ENCODE measurements at places on chromosomes 3 and 15. TPM values are rescaled to one million over a fixed set of nuclear protein-coding genes. Genes with fewer than 3 reads are reported as not detected.

Gene MAGI1
- total RNA-seq = 47.7 TPM

Gene EDEM1
- 21.2 TPM for total RNA-seq

Gene RHOV
- total RNA-seq = 0.80 TPM

DNA sequence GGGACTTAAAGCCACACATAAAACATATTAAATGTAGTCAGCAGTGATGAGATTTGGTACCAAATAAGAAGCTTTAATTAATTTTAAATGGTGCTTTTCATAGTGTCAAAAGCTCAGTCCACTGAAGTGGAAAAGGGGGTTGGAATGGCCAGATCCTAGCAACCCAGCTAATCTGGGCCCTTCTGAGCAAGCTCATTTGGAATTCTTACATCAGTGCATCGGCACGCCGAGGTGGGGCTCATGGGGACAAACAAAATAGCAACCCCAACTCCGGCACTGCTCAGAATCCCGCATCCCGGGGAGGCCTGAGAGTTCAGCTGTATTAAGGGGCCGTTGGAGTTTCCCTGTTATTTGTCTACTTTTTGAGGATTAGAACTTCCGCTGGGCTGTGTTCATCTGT, 526.4 kb downstream of the SOX2 start:
- peak; percentile 57 for DNase-seq

DNA sequence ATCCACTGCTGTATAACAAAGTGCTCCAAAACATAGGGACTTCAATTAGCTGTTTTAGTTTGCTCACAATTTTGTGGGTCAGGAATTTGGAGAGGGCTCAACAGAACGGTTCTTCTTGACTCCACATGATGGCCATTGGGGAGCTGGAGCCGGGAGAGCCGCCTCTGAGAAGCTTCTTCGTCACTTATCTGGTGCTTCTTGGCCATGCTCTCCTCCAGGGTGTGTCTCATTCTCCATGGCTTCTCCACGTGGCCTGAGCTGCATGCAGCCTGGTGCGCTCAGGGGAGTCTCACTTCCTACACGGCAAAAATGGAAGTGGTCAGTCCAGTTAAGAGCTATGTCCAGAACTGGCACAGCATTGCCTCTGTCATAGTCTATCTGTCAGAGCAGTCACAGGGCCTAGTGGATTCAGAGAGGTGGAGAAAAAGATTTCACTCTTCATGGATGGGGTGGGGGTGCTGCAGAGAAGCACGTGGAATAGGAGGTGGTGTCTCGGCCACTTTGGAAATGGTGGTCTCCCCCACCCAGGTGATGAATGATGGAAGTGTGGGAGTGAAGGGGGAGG, 26.3 kb upstream of the PRR23E start:
- DNase-seq = no peak

- DNase-seq = no peak
Observed at GRCh38 chr3:169327546-169328356, 335.8 kb downstream of the MECOM start.

GRCh38 chr3:106337116-106337515, 468.3 kb upstream of the CBLB start:
- DNase-seq = no peak

GRCh38 chr3:192843723-192844485, 73.8 kb downstream of the MB21D2 start:
- no peak for DNase-seq

Gene KAT2B
- 13.3 TPM for total RNA-seq

Gene ADAMTSL3
- total RNA-seq = not detected

DNA sequence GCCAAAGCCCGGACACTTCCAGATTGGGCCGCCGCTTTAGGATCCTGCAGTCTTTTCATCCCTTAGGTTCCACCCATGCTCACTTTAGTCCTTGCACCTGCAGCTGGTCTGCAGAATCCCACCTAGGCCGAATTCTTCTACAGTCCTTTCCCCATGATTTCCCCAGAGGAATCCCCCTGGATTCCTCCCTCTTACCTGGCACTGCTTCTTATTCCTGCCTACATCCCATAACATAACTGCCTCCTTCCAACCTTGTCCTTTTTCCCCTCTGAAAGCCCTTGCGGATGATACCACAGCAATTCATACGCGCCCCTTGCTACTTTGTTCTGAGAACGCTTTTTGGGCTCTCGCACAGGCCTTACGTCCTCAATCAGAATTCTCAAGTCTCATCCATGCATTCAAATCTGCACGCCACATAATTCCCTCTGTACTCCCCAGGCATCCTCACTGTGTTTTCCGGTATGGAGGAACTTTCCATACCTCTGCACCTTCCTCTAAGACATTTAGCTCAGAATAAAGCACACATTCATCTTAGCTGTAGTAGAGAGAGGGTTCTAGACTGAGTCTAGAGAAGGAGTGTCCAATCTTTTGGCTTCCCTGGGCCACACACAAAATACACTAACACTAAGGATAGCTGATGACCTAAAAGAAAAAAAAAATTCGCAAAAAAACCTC, 619 bp downstream of the EIF2AK4 start:
- peak; percentile 5 for DNase-seq

- no peak for DNase-seq
Observed at GRCh38 chr15:33559207-33559890, 248.6 kb downstream of the RYR3 start.

DNA sequence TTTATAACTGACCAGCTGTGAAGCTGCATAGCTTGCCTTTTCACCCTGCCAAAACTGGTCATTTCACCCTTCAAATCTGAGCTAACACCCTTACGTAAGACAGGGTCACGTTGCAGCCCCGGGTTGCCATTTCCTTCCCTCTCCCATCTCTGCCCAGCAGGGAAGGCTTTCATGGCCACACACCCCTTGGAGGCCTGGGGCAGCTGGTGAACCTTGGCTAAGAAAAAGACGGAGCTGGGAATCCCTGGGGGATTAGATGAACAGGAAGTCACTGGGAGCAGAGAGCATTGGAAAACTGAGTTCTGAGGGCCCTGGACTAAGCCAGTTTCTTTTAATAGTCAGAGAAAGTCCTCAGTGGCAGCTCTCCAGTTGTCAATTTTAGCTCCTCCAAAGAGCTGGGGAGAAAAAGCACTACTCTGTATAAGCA, 67.8 kb downstream of the TTC23 start:
- DNase-seq = no peak

Gene CCDC191
- total RNA-seq = 5.4 TPM

Gene DAPK2
- total RNA-seq = 8.5 TPM

GRCh38 chr3:141429371-141430035, 57.3 kb upstream of the RASA2 start:
- DNase-seq = no peak

- no peak for DNase-seq
Observed at GRCh38 chr3:11435440-11436165, 163.4 kb downstream of the ATG7 start.

DNA sequence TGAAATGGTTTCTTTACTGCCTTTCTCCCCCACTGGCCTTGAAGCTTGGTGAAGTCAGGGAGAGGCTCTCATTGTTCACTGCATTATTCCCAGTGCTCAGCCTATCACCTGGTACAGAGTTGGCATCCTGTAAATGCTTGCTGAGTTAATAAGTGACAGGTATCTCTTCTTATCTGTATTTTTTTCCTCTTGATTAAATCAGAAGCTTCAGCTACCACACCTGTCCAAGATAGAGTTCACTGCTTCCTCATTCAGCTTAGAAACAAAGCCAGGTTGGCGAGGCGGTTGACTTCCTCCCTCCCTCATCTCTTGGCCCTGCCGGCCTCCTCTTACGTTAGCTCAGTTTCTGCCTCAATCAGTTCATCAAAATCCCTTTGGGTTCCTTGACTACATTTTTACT, 142.8 kb downstream of the LIPC start:
- DNase-seq = no peak

DNA sequence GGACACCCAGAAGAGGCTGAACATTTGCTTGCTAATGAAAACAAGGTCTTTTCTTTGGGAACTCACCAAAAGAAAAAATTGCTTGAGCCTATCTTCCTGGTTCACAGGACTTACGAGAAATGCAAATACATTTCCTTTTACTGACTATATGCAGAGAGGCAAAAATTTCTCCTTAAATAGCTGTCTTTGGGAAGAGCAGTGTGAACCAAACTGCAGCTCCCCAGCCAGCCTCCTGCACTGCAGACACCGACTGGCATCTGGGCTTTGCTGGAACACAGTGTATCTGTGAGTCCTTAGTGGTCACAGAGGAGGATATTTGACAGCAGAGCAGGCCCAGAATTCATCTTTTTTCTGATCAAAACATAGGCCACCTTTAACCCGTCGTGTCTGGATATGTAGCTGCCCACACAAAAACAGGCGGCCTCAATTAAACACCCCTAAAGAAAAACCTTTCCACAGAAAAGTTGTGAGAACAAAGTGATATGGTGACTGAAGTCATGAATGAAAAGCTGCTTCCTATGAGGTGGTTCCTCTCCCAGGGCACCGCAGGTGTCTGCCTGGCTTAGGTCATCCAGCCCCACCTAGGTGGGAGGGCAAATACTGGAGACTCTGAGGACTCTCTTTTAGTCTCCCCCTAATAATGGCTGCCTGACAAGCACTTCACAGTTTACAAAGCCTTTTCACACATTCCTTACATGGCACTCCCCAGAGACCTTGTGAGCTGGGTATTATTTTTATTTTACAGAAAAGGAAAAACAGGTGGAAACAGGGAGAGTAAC, 46.1 kb upstream of the TMEM158 start:
- DNase-seq = no peak

DNA sequence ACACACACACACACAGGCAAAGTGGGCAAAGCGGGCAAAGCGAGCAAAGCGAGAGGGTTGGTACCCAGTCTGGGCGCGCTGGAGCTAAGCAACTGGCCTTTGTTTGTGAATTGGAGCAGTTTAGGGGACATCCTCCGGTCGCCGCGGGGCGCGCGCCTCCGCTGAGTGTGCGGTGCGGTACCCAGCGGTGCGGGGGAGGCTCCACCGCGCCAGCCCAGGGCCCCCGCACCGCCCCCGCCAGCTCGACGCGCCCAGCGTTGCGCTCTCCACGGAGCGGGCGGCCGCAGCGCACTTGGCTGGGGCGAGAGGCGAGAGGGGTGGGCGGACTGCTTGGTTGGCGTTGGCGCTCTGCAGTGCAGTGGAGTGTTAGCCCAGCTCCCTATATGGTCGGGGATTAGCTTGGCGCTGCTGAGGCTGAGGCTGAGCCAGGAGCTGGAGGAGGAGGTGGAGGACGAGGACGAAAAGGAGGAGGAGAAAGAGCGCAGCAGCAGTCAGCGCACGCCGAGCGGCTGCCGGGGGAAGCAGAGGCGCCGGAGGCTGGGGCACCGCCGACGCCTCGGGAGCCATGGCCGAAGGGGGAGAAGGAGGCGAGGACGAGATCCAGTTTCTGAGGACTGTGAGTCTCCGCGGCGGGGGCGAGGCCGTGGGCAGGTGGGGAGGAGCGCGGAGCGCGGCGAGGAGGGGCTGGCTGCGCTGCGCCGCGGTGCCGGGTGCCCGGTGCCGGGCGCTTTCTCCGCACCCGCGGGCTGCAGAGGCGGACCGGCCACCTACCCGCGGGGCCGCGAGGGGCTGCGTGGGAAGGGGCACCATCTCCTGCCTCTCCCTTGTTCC, at the start of gene RYR3:
RYR3 (plus strand) TSS at position 487 of the 831 bp plus-strand sequence; CDS start at position 566, 79 bp downstream.
- DNase-seq = peak; percentile 26

DNA sequence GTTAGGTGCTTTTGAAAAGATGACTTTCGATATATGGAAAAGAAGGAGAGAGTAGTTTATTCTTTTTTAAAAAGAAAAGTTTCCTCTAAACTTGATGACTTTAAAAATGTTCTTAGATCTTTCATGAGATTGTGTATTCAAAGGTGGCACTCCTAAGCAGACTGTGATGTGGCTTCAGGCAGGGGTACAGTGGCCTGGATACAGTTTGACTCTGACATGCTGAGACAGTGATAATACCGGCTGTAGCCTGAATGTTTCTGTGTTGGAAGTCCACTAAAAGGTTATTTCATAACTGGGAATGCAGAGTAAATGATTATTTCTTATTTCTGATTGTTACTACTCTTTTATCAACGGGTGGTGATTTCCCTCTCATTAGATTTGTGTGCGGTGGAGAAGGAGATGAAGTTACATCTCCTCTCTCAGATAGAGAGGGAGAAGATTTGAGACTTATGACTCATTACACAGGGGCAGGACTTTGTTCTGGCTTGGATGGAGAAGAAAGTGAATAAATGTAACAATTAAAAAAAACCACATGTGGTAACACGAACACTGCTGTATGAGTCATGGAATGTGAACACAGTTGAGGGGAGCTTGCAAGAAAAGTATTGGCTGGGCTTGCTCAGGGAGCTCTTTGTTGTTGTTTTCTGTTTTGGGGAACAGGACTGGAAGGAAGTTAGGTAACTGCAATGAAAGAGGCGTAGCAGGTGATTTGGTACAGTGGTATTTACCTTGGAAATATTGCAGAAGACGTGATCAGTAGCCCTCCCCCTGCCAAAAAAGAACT, 21.6 kb downstream of the SPTSSB start:
- DNase-seq = no peak

Gene CCDC50
- 48.4 TPM for total RNA-seq

GRCh38 chr3:53240989-53241972, 14.5 kb downstream of the TKT start:
- DNase-seq = no peak

Gene CRABP1
- total RNA-seq = 803 TPM

Gene ZNF445
- total RNA-seq = 46.1 TPM

Gene KY
- 0.52 TPM for total RNA-seq

- no peak for DNase-seq
Observed at GRCh38 chr3:124951511-124952281, 17.1 kb upstream of the MUC13 start.

DNA sequence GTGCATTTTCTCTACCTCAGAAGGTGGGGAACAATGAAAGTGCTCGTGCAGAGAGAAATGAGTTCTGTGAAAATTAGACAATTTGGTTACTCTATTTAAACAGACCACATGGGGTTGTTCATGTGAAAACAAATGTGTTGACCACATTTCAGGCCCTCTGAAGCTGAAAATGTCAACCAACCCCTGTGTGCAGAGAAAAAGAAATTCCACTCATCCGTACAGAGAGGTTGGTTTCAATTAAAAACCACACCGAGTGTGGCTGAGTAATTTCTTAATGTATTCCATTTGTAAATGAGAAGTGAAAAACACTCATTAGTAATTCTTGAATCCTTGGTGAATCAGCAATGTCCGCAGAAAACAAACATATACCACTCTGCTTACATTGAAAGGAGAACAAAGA, 46.9 kb upstream of the SLC7A14 start:
- no peak for DNase-seq

Gene CCDC33
- 15.1 TPM for total RNA-seq

- DNase-seq = no peak
Observed at GRCh38 chr3:40042752-40043443, 233.5 kb downstream of the MYRIP start.

Gene GPR160
- total RNA-seq = 0.21 TPM

DNA sequence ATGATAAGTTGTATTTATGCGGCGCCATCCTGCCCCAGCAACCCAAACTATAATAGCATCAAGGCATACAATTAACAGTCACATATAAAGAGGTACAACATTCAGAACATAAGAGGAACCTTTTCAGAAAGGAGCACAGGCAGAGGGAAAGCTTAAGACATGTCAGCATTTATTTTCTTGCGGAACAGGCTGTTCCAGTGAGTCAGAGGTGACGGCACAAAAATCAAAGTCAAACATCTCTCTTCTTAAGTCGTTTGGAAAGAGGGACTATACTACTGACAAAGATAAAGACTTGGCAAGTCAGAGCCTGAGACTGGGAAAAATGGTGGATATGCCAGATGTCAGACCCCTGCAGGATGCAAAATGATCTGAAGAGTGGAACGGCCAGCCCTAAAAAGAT, 128.4 kb downstream of the CTNNB1 start:
- DNase-seq = no peak
